CD14-positive monocyte (primary cell): ENCODE measurements at places on chromosomes 4 and X.

- no peak for DNase-seq
Measured at GRCh38 chr4:96356591-96357370, 516.9 kb downstream of the PDHA2 start.

GRCh38 chrX:27863809-27864208 is 56.0 kb downstream of the MAGEB10 start:
- no peak for DNase-seq

GRCh38 chr4:67535280-67535840 is 9.9 kb downstream of the CENPC start:
- DNase-seq, result no peak

DNA sequence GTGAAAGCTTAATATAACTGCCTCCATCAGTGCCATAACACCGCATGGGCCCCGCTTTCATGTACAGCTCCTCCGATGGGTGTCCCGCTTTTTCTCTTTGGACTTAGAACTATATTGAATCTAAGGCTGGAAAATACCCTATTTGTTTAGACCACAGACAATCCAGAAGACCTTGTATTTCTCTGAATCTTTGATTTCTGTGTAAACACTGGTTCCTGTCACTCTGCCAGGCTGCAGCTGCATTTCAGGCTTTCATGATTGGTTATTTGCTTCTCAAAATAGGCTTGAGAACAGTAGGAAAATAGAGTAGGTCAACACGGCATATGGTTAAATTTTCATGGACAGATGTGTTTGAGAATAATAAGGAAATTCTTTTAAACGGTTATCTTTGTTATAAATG is 80.0 kb downstream of the NWD2 start:
- no peak for DNase-seq

- no peak for DNase-seq
Measured at GRCh38 chrX:78315745-78316144, 11.7 kb downstream of the CYSLTR1 start.
